NCI-H82 (cell line): ENCODE measurements at places on chromosomes 2 and 18.

DNA sequence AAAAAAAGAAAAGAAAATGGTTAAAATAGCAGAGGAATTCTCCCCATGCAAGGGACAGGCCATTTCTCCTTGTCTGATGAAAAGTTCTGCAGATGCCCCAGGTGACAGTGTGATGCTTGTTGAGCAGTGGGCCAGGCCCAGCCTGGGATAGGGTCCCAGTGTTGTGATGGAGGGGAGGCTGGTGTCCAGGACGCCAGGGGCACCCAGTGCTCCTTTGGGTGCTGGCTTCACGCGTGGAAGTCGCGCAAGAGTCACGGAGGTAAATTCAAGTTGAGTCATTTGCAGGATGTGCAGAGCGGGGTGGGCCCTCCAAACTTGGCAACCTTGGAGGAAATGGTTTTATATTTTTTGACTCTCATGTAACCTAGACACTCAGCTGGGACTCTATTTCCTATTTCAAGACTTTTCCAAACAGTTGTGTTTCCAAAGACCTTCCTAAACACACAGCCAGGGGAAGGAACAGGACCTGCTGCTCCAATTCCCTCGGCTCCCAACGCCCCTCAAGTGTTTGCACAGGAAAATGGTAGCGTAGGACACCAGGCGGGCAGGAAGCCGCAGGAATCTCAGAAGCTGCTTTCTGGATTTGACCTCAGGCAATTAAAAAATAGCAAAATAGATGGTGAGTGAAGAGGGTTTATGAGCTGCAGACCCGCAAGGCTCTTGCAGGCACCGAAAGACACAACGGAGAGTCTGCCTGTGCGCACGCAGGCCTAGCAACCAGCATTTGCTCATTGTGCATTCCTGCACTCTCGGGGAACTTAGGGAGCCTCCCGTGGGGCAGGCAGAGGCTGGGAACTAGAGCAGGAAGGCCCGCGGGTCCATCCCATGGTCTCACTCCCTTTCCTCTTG lies 107.1 kb upstream of the ODC1 start:
- no peak for DNase-seq

DNA sequence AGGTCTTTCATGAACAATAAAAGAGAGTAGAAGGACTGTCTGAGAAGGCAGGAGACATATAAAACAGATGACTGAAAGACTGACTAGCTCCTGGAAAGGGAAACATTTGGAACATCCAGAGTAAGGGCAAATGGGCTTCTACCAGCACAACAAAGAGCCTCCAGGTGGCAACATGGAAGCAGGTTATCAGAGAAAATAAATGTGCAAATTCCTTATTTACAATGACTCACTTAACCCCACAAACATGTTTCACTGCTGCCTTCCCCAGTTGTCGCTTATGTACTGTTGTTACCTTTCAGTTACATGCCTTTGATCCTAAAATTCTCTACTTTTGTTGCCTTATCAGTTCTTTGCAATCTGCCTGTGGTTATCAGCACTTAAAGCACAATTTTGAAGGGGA lies 117.0 kb downstream of the HIBCH start:
- no peak for DNase-seq

GRCh38 chr2:71742953-71743601 lies 289.7 kb downstream of the DYSF start:
- DNase-seq: no peak

DNA sequence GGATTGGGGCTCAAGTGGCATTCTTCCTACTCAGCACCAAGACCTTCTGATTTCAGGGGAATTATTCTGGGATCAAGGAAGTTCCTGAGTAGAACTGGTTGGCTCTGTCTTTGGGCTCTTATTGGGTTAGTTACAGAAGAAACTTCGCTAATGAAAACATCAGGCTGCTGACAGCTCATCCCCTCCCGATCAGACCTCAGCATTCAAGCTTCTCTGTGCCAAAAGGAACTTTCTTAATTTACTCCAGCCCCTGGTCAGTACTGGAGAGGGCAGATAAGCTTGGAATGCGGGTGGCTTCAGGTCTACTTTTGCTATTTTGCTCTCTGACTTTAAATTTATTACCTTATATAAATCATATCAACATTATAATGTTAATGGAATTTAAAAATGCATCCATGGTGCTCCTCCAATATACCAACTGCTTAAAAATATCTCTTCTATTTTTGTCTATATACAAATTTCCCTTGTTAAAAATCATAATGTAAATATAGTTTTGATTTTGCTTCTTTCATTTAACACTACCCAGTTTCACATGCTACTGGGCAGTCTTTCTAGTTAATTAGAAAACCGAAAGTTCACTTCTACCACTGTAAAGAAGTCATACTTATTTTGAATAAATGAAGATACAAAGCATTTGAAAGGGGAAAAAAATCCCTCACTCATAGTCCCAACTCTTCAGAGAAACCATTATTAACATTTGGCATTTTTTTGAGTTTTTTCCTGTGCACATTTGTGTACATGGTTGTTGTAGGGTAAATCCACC lies 34.4 kb downstream of the PCARE start:
- no peak for DNase-seq

GRCh38 chr2:145323512-145323911 lies 803.6 kb upstream of the ZEB2 start:
- no peak for DNase-seq

- DNase-seq: peak; percentile 95
These were observed 31.9 kb downstream of the ADI1 start for GRCh38 chr2:3487432-3487831.
